ENCODE measurements at places on chromosomes 3 and 15.
A peak's percentile ranks its signal among the peaks of the same experiment; 100 is the strongest.

- no peak for DNase-seq
Observed at GRCh38 chr3:157330206-157330605, 106.4 kb upstream of the PTX3 start.

DNA sequence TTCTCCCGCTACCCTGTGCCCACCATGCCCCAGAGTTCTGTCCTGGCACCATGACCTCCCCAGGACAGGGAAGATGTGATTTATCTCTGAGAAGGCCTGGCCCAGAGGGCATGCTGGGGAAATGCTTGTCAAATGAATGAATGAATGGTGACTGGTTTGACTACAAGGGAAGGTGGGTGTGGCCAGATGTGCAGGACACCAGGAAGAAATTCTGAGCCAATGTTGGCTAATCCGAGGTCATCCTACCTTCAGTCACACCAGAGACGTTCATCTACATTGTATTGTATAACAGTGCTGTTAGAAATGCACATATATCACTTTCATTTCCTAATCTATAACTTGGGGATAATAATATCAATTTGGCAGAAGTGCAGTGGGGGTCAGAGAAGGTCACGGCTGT, 138.4 kb downstream of the FAM43A start:
- no peak for DNase-seq

DNA sequence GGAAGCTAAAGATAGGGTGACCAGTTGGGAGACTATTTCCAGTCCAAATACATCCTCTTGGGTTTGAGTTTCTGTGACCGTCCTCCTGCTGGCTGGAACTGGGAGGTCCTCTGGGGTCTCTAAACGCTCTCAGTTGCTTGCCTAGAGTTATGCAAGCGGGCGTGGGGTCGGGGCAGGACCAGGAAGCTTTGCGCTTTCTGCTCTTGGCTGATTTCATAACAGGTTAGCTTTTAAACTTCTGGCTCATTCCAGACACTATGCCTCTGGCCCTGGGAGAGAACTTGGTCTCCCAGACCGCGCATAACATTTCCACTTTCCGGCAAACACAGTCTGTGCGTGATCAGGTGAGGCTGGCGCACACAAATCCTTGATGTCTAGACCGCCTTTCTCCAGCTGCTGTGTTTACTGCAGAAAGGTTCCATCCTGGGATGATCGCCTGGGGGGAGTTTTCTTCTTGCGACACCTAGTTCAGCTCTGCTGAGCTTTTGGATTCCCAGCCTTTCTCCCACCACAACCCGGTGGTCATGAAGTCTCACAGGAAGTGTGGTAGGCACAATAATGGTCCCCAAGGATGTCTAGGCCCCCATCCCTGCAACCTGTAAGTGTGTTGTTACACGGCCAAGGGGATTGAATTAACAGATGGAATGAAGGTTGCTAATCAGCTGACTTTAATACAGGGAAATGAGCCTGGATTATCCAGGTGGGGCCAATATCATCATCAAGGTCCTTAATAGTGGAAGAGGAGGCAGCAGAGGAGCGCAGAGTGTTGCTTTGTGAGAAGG, 23.6 kb upstream of the CGNL1 start:
- no peak for DNase-seq

DNA sequence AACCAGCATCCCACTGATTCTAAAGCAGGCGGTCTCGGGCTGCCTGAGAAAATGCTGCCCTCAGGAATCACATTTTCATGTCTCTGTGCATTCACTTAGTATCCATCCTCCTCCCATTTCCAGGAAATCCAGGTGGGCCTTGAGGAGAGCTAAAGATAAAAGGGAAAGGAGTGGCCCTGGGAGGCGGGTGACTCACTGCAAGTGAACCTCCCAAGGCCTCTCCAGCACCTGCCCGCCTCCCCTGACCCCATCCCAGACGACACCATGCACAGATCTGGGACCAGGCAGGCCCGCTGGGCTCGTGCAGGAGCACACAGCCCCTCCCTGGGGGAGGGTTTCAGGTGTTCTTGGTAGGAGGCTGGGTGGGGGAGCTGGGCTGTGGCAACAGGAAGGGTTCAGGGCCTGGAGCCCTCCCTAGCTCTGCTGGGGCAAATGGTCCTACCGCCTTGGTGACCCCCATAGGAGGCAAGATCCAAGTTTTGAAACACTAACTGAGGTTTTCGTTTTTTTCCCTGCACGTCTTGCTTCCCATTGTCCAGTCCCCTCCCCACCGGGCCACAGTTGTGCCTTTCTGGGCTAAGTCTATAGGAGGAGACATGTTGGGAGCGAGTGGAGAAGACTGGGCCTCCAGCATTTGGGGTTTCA, 22.2 kb downstream of the MELTF start:
- DNase-seq = no peak

- DNase-seq = no peak
Observed at GRCh38 chr3:30826531-30826942, 67.9 kb downstream of the GADL1 start.

GRCh38 chr3:87696124-87697013, 362.4 kb downstream of the CGGBP1 start:
- DNase-seq = no peak

DNA sequence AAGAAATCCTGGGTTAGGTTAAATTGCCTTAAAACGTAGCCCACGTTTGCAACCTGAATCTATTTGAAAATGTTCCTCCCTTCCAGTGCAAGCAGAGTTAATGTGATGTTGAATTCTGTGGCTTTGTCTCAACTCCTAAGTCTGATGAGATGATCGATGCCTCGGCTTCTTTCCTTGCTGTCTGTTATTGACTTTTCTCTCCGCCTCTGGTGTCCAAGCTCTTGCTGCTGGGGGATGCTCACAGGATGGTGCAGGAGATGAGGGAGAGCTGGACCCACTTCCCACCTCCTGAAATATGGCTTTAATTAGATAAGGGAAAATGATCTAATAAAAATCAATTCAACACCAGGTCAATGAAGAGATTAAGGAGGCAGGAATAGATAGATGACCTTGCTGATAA, 407.9 kb upstream of the RGMA start:
- DNase-seq = no peak

GRCh38 chr3:42092006-42092405, 849 bp downstream of the TRAK1 start:
- no peak for DNase-seq

DNA sequence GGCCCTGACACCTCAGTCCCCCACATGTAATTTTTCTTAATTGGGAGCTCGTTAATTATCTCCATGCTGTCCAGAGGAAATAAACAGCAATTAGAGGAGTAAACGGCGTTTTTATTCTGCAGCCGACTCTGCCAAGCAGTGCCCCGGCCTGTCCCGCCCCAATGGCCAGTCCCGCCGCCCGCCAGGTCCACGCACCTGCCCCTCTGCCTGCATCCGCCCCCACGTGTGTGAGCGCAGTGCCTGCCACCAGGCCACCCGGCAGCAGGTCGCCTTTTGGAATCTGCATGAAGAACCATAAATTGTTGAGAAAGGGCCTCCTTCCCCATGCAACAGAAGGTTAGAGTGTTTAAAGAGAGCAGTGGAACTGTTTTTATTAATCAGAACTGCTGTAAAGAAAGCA, 87.5 kb upstream of the LINGO1 start:
- no peak for DNase-seq

DNA sequence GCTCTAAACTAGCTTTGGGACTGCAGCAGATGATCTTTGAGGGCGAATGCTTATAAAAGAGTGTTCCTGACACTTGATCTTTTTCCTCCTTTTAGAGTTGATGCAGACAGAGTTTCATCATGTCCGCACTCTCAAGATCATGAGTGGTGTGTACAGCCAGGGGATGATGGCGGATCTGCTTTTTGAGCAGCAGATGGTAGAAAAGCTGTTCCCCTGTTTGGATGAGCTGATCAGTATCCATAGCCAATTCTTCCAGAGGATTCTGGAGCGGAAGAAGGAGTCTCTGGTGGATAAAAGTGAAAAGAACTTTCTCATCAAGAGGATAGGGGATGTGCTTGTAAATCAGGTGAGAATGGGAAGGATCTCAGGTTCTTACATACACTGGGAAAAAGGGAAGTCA, 75.7 kb downstream of the KLHL25 start:
- no peak for DNase-seq

- DNase-seq = no peak
Observed at GRCh38 chr3:134374791-134375581, 739 bp upstream of the AMOTL2 start.

DNA sequence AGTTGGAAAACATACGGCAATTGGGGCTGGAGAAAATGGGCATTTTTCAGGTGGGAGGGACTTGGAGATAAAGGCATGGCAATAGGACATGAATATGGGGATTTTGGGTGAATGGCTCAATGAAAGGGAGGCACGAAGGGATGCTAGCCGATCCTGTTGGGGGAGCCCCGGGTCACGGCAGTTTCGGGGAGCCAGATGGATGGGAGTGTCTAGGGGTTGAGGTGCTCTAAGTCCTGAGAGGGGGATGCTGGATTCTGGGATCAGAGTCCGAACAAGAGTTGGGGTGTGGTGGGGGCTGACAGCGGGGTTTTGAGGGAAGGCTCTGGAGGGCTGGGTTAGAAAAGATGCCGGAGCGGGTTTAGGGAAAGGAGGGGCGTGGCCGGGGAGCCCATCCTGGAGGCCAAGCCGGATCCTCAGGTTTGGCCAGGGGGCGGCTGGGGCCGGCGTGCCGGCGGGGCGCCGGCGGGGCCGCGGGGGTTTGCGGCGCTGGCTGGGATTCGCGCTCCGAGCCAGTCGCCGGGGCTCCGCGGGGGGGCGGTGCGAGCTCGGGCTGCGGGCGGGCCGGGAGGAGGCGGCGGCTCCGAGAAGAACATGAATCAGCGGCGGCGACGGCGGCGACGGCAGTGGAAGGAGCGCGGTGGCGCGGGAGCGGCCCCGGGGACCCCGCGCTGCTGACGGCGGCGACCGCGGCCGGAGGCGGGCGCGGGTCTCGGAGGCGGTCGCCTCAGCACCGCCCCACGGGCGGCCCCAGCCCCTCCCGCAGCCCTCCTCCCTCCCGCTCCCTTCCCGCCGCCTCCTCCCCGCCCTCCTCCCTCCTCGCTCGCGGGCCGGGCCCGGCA, at the start of gene TYRO3:
TSS of gene TYRO3 (plus strand) at position 813 of the 839 bp plus-strand sequence. CDS start 46 bp downstream, outside the sequence.
- DNase-seq = peak; percentile 79

DNA sequence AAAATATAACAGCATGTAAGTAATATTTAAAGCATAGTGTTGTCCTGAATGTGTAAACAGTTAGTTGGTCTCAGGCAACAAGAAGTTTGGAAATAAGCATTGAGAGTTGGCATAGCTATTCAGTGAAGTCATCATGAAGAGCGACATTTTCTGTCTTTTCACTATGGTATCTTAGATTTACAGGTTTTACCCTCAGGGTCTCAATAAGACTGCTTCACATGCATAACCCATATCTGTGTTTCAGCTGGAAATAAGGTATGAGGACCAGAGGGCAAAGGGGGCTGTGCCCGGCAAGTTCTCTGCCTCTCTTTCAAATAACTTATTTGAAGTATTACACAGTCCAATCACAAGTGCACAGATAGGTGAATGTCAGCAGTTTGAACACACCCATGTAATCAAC, 290.2 kb upstream of the CNTN3 start:
- DNase-seq = no peak

DNA sequence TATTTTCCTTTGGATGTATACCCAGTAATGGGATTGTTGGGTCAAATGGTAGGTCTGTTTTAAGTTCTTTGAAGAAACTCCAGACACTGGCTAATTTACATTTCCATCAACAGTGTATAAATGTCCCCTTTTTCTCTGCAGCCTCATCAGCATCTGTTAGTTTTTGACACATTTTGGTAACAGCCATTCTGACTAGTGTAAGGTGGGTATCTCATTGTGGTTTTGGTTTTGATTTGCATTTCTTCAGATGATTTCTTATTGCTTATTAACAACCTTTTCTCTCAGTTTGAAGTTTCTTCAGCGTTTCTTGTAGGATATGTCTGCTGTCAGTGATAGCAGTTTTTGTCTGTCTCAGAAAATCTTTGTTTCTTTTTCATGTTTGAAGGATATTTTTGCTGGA, 15.4 kb downstream of the GALK2 start:
- no peak for DNase-seq

- DNase-seq = no peak
Observed at GRCh38 chr3:153260681-153261080, 98.7 kb downstream of the RAP2B start.

DNA sequence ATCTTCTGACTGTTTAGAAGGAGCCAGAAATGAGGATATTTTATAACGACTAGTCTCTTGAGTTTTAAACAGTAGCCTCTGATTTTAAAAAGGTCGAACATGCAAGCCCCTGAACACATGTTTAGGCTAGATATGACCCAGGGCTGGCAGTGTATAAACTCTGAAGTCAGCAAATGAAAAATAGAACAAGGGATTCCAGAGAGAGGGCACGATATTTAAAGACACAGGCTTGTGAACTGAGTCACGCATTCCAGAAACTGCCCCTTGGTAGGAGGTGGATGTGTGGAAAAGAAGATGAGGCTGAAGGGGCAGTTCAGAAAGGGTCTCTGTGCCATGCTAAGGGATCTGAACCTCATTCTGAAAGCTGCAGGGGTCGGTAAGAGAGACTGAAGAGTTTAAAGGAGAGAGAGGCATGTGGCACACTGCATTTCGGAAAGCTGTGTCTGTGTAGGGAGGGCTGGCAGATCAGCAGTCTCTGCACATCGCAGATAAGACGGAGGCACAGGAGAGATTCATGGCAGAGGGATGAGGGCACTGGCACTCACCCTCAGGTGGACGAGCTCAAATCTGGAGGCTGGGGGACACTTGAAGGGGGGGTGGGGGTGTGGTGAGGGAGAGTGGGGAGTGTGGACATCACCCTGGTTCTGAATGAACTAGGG, 22.1 kb downstream of the ST8SIA2 start:
- DNase-seq = no peak

DNA sequence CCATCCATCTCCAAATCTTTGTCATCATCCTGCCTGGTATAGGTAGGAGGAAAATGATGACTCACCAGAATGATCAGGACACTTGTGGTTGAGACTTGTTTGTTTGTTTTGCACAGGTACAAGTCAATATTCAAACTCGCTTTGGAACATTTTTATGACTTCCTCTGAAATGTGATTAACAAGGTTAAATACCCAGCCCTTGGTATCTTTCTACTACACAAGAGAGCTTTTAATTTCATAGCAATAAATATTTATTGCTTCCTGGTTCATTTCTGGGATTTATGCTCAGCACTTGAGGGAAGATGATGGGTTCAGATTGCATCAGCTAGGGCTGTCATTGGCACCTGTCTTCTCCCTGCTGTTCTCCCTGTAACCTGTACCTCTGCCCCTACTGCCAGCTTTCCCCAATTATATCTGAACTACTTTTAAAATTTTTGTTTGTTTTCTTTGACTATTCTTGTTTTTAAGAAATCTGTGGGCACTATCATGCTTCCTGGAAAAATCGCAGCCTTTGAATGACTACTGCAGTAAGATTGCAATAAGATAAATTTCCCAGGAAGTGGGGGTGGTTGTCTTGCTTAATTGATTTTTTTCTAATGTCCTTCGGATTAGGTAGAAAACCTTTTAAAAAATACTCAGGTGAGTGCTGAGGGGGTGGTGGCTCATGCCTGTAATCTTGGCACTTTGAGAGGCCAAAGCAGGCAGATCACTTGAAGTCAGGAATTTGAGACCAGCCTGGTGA, 24.3 kb upstream of the GCNT3 start:
- DNase-seq = no peak

DNA sequence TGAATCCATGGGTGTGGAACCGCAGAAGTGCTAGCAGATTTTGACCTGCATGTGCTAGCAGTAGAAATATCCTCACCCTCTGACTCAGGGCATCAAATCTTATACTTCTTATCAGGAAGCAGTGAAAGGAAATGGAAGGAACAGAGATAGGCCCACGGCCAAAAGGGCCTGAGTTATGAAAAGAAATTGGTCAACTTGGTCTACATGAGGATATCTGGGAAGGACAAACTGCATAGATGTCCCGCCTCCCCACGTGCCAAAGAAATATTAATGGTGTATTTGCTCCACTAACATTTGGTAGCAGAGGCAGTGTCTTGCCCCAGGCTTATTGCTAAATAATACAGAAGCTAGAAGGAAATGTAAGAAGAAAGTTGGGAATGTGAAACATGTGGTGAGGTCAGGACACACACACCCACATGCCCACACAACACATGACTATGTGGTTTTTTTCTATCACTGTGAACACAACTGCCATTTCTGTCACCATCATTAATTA, 93.6 kb upstream of the COL8A1 start:
- no peak for DNase-seq

Data from C1 segment of cervical spinal cord (tissue), 14 donors.